Activated CD8-positive, alpha-beta T cell treated with anti-CD3 and anti-CD28 coated beads for 36 hours (primary cell): ENCODE measurements at places on chromosomes 7 and 10. TPM values are rescaled to one million over a fixed set of nuclear protein-coding genes. Genes with fewer than 3 reads are reported as not detected.

The IRF5 gene
- 6.5 TPM for total RNA-seq

The SLC25A28 gene
- total RNA-seq: 43.6 TPM

The PNLIP gene
- not detected for total RNA-seq

The SCD gene
- total RNA-seq: 271 TPM
